Testis (tissue), 5 donors: ENCODE measurements at places on chromosomes 12 and 14.

DNA sequence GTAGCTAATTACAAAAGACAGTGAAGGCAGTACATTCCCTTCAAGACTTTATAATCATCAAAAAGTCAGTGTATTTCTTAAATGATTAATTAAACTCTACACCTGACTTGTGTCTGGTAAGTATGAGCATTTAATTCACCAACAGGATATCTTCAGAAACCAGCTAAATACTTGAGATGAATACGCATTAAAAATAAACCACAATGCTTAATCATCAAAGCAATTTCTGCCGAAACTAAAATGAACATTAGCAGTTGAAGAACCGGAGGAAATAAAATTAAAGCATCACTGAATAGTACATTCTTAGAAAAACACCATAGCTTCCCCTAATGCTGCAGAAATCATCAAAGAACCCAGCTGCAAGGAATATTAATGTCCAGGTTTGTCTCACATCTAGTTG, 32.7 kb downstream of the SLC25A21 start:
- no peak for DNase-seq

GRCh38 chr12:108744021-108744897, 12.9 kb upstream of the CORO1C start:
- no peak for DNase-seq

DNA sequence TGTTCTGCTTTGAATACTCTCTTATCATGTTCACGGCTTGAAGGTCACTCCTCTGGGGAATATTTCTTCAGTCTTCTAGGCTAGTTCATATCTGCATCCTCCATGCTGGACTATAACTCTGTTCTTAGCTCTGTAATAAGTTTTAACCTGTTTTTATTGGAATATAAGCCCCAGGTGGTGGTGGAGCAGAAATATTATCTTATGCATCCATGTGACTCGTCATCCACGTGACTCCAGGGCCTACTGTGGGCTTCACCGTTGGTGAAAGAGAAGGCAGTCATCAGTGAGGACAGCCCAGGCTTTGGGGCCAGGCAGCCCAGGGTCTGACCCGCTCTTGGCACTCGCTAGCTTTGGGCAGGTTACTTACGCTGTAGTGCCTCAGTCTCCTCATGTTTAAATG, 87.1 kb downstream of the ETNK1 start:
- no peak for DNase-seq

GRCh38 chr12:94172031-94172430, 23.7 kb downstream of the PLXNC1 start:
- no peak for DNase-seq

DNA sequence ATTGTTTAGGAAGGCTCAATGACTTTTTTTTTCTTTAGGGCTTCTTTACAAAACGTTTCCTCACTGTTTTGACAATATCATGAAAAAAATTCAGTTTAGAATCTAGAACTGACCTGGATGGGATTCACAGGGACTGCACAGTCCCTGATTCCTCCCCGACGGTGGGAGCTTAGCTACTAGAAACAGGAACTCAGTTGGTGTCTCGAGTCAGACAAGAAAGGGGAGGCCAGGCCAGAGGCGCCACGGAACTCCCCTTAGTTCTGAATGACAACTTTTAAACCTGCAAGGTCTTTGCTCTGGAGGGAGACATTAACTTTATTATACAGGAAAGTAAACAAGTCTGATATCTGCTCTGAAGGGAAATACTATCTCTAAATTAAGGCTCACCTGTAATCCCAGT, 45.4 kb upstream of the SRP54 start:
- no peak for DNase-seq

DNA sequence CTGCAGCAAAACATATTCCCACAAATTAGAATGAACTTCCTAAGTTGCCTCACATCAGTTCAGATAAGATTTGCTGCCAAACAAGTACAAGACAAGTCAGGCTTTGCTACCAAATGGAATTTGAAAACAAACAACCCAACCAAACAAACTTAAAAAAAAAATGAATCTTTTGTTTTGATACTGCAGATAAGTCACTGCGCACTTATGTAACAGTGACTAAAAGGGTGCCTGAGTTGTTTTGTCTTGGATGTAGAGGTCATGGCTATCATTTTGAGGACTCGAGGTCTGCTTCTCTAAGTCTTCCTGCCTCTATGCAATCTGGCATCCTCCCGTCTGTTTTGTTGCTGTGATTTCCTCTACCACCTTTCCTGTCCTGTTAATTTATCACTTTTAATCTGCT, 11.1 kb upstream of the EPS8 start:
- no peak for DNase-seq

- DNase-seq, result no peak
Observed at GRCh38 chr14:51228890-51229289, 11.2 kb upstream of the TMX1 start.

GRCh38 chr14:37590428-37591139, 4.5 kb downstream of the FOXA1 start:
- no peak for DNase-seq

DNA sequence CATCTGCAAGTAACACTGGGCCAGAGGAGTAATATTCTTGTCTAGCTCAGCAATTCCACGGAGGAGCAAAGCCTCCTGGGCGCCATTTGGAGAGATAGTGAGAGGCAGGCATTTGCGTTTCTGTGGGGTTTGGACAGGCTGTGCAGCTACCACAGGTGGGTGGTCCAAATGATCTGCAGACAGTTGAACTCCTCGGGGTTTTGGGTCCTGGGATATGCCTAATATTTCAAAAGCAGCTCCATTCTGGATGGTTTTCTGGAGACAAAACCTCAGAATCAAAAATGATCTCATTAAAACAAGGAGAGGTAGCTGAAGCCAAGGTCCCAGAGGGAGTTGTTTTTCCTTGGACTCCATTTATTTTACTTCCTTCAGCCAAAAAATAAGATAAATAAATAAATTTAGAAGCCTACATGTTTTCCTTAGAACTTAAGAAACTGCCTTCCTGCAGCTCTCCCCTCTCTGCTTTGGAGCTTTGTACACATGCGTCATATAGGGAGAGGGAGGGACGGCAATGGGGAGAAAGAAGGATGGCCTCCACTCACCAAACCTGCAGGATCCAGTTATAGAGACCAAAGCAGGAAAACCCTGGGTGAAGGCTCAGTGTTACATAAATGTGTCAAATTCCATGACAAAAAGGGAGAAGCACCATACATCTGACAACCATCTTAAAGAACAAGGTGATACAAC, 227.3 kb upstream of the DAAM1 start:
- DNase-seq, result peak; percentile 58

DNA sequence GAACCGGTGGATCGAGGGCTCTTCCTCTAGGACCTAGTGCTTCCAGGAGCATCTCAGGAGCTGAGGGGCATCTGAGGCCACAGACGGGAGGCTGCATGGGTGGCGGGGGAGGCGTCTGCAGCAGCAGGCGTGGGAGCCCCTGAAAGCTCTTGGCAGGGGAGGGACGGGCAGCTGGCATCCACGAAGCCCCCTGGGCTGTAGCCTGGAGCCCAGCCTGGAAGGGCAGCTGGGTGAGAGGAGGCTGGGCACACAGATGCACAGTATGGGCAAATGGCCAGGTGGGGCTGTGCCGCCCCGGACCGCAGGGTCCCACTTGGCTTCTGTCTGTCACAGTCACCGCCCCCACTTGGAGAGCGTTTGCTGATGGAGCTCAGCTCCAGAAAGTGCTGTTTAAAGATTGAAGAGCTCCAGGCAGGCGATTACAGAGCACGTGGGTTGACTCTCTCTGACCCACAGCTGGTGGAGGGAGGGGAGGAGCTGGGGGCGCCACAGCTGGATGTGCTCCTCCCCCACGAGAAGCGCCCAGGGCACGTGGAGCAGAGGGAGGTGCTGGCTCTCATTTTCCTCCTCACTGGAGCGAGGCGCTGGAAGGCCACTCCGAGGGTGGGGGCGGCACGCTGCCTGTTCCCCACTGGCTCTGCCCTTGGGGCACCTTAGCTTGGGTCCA, 155.0 kb upstream of the C14orf180 start:
- peak; percentile 61 for DNase-seq

DNA sequence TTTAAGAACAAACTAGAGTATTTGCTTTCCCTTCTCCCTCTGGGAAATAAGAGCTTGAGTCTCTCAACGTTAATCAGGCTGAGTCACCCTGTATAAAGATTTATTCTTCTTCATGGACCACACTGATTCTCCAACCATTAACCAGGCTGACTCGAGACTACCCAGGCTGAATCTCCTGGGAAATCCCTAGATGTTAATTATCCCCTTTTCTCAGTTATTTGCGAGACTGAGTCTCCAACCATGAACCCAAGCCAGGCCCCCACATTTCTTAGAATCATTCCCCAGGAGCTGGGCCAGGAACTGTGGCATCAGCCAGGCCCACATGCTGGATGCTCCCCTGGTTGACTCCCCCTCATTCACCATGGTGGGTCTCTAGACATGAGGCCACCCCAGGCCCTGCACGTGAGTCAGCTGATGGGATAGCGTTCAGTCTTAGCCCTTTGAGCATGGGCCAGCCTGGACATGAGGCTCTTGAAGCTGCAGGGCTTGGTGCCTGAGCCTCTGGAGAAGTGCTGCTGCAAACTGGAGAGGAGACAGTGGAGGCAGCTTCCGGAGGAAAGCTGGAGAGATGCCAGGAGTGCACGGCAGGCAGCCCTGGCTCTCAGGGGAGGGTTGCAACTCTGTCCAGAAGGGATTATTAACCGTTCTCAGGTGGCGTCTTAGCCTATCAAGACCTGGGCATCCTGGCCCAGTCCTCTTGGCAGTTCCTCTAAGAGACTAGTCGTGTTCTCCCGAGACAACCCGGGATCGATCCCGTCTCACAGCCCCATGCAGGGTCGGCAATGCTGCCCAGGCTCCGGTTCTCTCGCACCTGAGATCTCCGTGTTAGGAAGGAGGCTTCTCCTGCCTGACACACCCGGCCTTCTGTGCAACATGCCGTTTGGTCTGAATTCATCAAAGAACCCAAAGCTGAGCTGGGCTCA, 296.6 kb downstream of the ADGRD1 start:
- peak; percentile 82 for DNase-seq

DNA sequence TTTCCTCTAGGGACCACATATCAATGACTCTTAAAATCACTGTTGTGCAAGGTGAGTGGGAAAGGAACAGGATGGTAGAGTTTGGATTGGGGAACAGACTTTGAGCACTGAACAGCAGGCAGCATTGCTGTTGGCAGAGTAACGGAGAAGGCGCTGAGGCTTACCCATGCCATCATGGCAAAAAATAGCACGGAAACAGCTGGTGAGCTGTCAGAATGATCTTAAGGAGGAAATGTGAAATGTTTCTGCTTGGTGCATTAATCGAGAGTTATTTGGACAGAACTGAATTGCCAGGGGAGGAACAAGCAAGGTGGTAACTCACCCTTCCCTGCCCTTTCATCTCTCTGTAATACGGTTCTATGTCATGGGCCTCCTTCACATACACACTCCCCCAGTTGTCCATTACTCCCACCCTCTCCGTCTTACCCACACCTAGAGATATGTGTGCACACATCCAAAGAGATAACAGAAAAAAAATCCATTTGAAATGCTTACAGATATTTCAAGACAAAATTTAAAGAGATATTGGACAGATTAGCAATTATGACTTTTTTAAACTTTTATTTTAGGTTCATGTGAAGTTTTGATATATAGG, 572.5 kb downstream of the DIO2 start:
- no peak for DNase-seq

DNA sequence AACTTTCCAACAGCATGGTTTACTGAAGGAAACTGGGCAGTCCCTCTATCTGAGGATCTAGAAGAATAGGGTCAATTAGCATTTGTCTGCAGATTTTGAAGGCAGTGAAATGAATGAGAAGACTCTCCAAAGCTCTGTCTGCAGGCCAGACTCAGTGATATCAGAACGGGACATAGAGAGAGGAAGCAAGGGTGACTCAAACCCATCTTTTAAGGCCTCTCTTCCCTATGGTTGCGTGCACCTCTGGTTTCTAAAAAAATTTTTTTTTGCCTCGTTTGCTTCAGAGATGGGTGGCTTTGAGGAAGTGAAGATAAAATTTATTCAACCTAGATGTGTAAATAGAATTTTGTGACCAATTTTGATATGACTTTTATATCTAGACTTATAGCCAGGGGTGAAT, 71.9 kb upstream of the HOXC13 start:
- DNase-seq, result no peak

DNA sequence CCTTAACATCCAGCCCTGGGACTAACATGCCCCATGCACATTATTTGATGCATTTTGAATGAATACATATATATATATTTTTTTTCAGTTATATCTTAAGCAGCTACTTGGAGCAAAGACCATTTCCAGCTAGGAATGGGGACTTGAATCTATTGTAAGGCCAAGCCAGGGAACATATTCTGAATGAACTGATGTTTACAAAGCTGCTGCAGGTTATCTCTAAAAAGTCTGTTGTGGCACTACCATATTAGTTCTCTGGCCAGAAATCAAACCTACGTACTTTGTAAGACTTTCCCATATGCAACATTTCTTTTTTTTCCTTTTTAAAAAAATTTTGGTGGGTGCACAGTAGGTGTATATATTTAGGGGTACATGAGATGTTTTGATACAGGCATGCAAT, 43.4 kb downstream of the PELI2 start:
- DNase-seq, result no peak

- DNase-seq, result no peak
Observed at GRCh38 chr12:124694250-124694649, 126.8 kb upstream of the NCOR2 start.

DNA sequence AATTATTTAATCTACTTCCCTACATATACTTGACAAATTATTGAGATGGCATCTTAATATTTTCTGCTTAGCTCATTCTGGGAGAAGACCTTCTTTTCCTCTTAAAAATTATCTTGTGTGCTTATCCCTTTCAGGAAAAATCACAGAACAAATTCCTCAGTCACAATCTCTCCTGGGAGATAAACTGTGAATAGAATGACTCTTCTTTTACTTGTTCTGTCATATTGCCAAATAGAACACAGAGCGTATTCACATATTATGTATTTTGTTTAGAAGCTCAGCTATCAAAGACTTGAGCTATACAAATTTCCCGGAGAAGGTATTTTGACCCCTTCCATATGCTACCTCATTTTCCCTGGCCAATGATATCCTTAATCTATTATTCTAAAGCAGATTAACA, 146.7 kb downstream of the TMEM117 start:
- no peak for DNase-seq

DNA sequence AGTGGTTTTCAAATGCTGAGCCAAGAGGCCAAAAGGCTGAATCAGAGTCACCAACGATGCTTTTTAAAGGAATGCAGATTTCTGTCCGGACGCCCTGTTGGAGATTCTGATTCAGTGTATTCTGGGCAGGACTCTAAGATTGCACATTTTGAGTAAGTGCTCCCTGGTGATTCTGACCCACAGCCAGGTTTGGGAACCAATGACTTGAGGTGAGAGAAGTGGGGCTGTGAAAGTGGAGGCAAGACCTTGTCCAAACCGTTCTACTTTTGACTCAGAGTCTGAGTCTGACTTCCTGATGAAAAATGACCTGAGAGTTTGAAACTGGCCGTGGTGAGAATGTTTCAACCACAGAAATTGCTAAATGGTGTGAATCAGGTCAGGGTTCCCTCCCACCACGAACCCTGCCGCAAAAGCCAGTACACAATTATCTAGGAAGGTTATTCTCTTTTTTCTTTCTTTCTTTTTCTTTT, 90.2 kb downstream of the NTN4 start:
- DNase-seq, result no peak

- DNase-seq, result no peak
Observed at GRCh38 chr14:32049361-32050088, 27.6 kb upstream of the ARHGAP5 start.
